Hematopoietic multipotent progenitor cell treated with erythropoietin and hydrocortisone succinate and interleukin-3 and kit ligand, for 15 days (in vitro differentiated cells): ENCODE measurements at places on chromosomes 1 and 21.
A peak's percentile ranks its signal among the peaks of the same experiment; 100 is the strongest.

GRCh38 chr1:61012341-61012761 lies 70.0 kb upstream of the NFIA start:
- DNase-seq: peak; percentile 70

- DNase-seq: no peak
Measured at GRCh38 chr1:116545359-116545705, 25.5 kb downstream of the CD58 start.

- DNase-seq: no peak
Measured at GRCh38 chr21:36917471-36918158, 48.9 kb downstream of the HLCS start.

GRCh38 chr21:44347911-44348451 lies 5.4 kb upstream of the TRPM2 start:
- no peak for DNase-seq

- no peak for DNase-seq
Measured at GRCh38 chr1:162300057-162300917, 76.4 kb downstream of the SPATA46 start.

DNA sequence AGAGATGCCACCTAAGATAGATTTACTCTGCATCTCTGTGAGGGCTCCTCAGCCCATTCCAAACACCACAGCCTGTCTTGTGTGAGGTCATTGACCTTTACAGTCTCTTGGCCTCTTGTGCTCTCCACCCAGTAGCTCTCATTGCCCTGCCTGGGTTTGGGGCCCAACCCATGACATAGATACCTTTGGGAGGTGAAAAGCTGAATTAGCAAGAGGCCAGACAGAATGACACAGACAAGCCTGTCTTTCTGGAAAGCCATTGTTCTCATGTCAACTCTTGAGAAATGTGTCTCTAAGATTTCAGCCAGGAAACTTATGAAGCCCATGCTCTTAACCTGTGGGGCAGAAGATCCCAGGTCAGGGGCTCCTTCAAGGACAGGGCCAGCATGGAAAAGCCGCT lies 18.4 kb upstream of the F3 start:
- DNase-seq: no peak
